ENCODE measurements at places on chromosomes 6 and 20.

GRCh38 chr20:48706116-48706656, 121.6 kb downstream of the PREX1 start:
- no peak for DNase-seq

GRCh38 chr6:111788379-111789276, 84.6 kb downstream of the FYN start:
- DNase-seq, result no peak

DNA sequence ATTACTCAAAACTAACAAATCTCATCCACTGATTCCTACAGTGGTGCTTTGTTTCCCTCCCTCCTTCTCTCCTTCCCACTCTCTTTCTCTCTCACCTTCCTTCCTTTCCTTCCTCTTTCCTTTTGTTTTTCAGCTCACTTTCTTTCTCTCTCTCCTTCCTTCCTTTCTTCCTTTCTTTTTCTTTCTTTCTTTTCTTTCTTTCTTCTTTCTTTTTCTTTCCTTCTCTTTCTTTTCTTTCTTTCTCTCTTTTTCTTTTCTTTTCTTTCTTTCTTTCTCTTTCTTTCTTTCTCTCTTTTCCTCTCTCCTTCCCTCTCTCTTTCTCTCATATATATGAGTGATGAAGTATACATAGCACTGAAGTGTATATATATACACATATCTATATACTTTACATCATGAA, 241.4 kb downstream of the CENPW start:
- DNase-seq, result no peak

- DNase-seq, result no peak
Observed at GRCh38 chr6:11273406-11274065, 41.1 kb upstream of the NEDD9 start.

GRCh38 chr6:17536586-17536985, 63.5 kb upstream of the FAM8A1 start:
- no peak for DNase-seq

DNA sequence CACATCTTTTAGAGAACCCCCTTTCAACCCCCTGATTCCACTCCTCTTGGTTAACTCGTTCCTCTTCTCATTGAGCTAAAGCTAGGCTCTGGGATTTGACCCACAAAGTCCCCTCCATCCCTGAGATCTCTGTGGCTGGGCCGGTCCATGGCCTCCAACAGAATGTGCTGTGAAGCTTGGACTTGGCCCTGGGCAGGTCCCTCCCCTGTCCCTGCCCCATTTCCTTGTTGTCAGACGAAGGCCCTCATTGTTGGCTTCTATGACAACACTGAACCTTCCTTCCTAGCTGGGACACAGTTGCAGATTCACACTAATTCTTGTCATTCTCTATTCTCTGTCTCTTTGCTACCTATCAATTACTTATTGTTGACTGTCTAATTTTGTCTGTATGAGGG, 156.1 kb downstream of the SYCP2 start:
- no peak for DNase-seq

DNA sequence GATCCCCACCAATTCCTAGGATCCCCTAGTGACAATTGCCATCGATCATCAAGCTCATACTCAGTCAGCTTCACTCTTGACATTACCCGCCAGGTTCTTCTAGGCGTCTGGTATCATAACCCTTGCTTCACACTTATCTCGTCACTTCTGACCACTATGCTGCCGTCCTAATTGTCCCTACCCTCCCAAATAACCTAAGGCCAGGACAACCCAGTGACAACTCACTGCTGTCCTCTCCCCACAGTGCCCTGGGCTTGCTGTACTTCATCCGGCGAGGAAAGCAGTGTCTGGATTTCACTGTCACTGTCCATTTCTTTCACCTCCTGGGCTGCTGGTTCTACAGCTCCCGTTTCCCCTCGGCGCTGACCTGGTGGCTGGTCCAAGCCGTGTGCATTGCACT, 3.7 kb downstream of the SYS1 start:
- DNase-seq, result no peak

DNA sequence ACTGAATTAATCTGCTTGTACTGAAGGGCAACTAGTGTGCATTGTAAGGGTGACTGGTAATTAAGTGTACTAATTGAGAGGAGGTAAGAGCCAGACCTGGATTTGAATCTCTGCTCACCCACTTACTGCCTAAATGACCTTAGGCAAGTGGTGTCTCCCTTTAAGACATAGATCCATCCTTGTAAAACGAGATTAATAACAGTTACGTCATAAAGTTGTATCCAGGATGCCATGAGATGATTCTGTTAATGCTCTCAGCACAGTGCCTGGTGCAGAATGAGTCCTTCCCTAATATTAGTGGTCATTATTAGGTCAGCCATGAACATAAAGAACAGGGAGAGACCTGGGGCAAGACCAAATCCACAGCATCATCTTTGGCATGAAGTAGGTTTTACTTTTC, 470.1 kb downstream of the MAFB start:
- DNase-seq, result no peak

DNA sequence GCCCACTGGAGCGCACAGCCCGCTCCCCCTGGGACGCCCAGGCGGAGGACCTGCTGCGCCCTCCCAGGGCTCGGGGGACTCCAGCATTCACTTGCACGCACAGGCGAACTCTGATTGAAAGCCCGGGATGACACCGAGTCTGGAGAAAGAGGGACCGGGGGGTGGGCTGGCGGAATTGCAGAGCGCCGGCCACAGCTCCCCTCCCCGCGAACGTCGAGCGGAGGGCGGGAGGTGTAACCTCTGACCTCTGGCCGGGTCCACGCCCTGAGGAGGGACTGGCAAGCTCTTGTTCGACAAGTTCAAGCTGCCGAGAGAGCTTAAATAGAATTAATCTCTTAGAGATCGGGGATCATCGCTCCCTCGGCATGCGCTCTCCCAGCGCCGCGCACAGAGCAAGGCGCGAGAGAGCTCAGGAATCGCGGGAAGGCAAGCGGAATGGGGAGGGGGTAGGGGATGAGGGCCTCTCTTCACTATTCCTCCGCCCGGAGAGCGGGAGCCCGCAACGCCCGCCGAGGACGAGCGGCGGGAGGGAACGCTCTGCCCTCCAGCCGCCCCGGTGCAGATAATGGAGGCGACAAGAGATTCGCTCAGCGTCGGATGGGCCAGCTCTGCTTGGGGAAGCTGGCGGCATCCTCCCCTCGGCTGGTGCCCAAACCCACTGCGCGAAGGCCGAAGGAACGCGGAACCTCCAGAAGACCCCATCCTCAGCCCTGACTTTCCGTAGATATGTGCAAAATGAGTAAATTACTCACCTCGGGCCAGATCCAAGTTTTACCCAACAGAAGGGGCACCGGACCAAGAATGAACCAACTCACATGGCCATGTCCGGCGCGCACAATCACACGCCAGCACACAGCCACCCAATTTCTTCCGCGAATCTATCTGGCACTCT, 761 bp upstream of the NR2E1 start:
- DNase-seq, result no peak

- DNase-seq, result no peak
Observed at GRCh38 chr6:4396044-4396443, 260.7 kb upstream of the ECI2 start.

GRCh38 chr20:20734475-20734948, 22.1 kb upstream of the RALGAPA2 start:
- DNase-seq, result no peak

DNA sequence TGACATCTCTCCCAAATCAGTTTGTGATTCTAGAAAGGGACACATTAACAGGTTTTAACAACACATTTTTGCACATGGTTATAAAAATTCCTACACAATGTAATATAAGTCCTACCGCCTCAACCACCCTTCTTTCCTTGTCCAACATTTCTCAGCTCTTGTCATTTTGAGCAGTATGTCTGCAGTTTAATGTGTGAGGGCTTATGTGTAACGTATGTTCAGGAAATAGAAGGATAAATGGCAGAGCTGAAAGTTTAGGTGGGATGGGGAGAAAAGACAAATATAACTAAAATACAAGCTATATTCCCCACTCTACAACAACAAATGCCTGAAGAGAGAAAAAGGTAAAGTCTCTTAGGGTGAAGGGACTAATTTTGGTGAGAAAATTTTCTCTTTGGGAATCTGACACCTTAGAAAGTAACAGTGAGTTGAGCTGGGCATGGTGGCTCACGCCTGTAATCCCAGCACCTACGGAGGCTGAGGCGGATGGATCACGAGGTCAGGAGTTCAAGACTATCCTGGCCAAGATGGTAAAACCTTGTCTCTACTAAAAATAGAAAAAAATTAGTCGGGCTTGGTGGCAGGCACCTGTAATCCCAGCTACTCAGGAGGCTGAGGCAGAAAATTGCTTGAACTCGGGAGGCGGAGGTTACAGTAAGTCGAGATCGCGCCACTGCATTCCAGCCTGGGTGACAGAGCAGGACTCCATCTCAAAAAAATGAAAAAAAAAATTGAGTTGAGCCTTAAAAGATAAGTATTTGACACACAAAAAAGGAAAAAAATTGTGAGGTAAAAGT, 5.1 kb downstream of the PNRC1 start:
- DNase-seq, result no peak

DNA sequence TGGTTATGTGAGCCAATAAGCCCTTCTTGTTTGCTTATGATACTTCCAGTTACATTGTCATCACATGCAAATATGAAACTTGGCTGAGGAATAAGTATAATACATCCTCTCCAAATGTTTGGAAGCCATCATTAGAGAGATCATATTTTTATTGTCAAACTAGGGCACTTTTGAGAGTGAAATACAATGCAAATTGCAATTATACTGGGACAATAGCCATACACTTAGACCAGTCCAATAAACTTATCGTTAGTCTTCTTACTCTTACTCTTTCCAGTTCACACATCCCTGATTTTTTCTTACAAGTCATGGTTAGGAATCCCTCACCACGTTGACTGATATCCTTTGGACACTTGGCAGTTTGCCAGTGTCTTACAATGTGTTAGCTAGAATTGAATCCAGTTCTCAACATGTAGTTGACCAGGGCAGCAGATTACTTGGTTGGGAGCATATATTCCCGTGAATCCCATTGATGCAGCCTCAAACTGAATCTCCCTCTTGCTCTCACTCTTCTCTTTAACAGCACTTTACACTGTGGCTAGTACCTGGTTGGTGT, 519.7 kb upstream of the ID4 start:
- no peak for DNase-seq

- no peak for DNase-seq
Observed at GRCh38 chr6:21611485-21611884, 17.9 kb downstream of the SOX4 start.

DNA sequence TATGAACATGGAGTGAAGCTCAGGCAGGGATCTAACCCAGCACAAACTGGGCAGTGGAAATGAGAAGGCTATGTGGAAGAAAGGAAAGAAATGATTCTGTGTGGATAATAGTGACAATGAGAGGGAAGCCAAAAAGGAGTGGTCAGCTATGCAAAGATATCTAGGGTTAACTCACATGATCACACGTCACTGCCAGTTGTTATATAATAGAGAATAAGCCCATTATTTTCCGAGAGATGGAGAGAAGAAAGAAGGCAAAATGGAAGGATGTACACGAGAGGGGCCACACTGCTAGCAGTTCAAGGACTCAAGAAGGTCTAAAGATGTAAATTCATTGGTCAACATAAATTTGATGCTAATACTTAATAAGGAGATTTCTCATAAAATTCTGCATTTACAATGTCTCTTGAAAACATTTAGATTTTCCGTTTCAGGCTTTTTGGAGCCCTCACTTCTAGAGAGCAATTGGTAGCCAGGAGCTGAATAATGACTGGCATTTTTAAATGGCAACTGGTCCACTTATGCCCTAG, 18.8 kb upstream of the RCAN2 start:
- DNase-seq, result no peak

- no peak for DNase-seq
Observed at GRCh38 chr20:59177266-59178250, 13.9 kb downstream of the ZNF831 start.

- DNase-seq, result no peak
Observed at GRCh38 chr6:144377586-144378210, 92.6 kb downstream of the UTRN start.

GRCh38 chr20:1707588-1708449, 50.2 kb upstream of the SIRPG start:
- DNase-seq, result no peak

All from activated T-helper 9 cell treated with anti-CD3 and anti-CD28 coated beads, Interleukin-2, amount 50 U/mL, for 16 hours (primary cell).